Thoracic aorta (tissue), 2 donors: ENCODE measurements at places on chromosomes 12 and 14.

- no peak for DNase-seq
Observed at GRCh38 chr12:6424008-6424347, 20.8 kb upstream of the CD27 start.

DNA sequence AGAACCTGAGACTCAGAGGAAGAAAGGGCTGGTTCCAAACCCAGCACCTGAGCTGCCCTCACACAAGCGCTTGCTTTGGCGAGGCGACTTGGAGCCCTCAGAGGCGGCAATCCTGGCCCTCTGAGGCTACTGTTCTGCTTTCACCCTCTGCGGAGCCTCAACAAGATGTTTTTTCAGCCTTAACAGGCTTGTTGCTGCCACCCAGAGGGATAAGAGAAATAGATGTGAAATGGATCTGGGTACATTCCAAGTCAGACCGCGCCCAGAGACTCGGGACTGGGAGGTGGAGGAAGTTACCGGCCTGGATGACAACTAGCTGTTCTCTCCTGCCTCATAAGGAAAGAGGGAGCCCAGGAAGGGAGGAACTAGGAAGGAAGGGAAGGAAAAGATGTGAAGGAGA, 89.6 kb downstream of the TTC7B start:
- no peak for DNase-seq

DNA sequence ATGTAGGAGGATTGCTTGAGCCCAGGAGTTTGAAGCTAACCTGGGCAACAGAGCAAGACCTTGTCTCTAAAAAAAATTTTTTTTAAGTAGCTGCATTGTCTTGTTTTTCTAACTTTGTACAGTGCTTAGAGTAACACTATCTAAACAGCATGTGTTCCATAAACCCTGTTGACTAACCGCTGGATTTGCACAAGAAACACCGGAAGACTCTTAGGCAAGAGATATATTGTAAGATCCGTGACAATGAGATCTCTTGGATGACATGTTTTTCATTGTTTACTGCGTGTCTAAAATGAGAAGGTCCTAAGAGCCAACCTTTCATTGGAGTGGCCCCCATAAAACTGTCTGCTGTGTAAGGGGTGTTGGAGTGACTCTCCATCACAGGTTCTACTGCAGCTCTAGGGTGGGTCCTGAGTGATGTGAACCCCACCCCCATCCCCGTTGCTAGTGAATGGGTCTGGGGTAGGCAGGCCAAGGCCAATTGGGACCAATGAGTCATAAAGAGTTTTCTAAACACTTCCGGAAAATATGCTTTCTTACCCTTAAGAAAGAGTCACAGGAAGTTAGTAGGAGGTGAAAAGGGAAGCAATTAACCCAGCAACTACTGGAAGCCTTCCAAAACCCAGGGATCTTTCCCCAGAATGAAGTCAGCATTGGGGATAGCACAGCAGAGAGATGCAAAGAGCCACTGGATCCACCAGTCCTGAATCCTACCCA, 24.3 kb upstream of the PCNX1 start:
- no peak for DNase-seq

DNA sequence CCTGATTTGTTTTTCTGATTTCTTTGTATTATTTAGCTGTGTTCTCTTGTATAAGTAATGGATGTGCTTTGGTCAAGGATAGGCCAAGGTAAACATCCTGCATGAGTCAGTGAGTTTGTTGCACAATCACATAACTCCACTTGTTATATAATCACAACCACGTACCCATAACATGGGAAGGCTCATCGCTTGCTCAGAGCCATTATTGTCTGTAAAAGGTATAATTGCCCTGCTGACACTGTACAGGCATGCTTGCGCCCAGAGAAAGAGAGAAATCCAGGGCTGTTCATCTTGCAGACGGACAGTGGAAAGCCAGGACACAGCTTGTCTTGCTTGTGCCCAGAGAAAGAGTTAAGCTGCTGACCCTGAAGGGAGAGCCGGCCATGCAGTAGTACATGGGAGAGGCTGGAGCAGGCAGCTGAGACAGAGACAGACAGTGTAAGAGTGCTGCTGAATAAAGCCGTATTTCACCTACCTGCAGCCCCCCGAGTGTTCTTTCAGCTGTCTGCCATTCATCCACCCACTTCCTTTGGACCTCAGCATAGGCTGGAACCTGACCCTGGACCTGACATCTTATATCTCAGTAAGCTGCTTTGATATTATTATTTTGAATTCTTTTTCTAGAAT, 174.7 kb upstream of the DAAM1 start:
- DNase-seq = no peak

DNA sequence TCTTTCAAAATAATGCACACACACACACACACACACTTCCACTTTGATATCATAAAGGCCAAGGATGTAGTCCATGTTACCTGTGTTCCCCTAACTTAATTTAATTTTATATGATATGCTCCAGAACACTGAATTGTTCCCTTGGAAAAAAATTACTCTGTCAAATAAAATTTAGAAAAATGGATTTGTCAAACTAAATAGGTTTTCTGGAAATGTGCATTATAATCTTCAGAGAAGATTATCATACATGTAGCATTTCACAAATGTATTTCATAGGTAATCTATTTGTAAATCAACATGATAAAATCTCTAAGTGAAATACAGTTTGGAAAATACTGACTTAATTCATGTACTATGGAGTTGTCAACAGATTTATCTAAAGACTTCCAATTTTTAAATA, 68.6 kb downstream of the CNTN1 start:
- no peak for DNase-seq

- no peak for DNase-seq
Observed at GRCh38 chr12:115444346-115444745, 760.4 kb upstream of the TBX3 start.

GRCh38 chr14:99125616-99126431, 146.2 kb downstream of the BCL11B start:
- no peak for DNase-seq

- DNase-seq = no peak
Observed at GRCh38 chr12:92210071-92210470, 64.4 kb upstream of the BTG1 start.

GRCh38 chr14:100790502-100791347, 35.2 kb upstream of the MEG3 start:
- DNase-seq = no peak

- DNase-seq = no peak
Observed at GRCh38 chr14:95994593-95994928, 44.6 kb upstream of the C14orf132 start.

- no peak for DNase-seq
Observed at GRCh38 chr12:107967170-107967569, 161.9 kb upstream of the WSCD2 start.

DNA sequence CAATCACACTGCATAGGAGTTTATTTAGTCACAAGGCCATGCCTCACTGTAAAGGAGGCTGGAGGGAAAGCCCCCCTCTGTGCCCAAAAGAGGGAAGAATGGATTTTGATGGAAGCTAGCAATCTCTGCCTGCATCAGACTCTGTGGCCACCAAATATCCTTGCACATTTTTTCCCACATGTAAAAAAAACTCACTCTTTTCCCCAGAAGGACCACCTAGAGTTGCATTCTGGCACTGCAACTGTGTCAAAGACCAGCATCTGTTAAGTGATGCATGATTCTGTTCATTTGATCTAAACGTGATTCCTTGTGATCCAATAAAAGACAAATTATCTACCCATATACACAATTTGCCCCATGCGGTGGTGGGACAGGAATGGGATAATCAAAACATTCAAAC, 8.0 kb downstream of the RHOJ start:
- DNase-seq = no peak

- DNase-seq = no peak
Observed at GRCh38 chr12:51262758-51263177, 7.4 kb downstream of the SMAGP start.

- DNase-seq = no peak
Observed at GRCh38 chr12:66763467-66763866, 84.6 kb upstream of the GRIP1 start.

- DNase-seq = no peak
Observed at GRCh38 chr12:28650906-28651305, 460.6 kb downstream of the CCDC91 start.

DNA sequence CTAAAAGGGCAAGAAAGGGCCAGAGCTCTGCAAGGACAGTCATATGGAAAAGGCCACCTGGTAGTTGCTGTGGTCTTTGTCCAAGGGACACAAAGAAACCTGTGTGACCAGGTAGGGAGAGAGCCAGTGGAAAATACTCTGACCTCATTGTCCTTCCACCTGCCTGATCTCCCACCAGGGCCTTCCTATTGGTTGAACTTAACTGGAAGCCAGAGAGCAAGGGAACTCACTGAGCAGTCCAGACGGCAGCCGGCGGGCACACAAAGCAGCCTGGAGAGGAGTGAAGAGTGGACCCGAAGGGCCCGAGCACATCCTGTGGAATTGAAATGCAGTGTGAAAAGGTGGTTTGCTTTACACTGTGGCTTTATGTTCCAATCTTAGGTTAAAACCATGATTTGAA, 120.7 kb downstream of the SLC25A21 start:
- DNase-seq = no peak

GRCh38 chr12:12048714-12049113, 22.0 kb upstream of the BCL2L14 start:
- no peak for DNase-seq

GRCh38 chr12:77924703-77925102, 94.0 kb downstream of the NAV3 start:
- no peak for DNase-seq

- peak; percentile 40 for DNase-seq
Observed at GRCh38 chr14:32254952-32255679, 52.0 kb upstream of the RNU6-8 start.

- no peak for DNase-seq
Observed at GRCh38 chr12:7667125-7667524, 1.4 kb upstream of the APOBEC1 start.

GRCh38 chr14:64951724-64952123, 9.2 kb upstream of the GPX2 start:
- no peak for DNase-seq

DNA sequence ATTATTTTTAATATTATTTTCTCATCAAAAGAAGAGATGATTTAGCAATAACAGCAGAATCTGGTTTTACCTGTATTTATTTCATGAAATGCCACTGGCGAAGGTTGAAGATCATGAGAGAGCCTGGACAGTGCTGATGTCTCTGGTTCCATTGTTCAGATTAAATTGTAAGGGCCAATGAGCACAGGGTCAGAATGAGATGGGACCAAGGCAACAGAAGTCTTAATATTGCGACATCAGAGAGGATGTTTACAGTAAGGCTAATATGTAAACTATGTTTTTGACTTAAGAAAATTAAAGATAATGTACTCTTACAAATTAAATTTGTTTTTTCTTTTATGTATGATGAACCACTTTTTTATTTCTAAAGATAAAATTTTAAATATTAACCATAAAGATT, 35.2 kb upstream of the KLRD1 start:
- DNase-seq = no peak

DNA sequence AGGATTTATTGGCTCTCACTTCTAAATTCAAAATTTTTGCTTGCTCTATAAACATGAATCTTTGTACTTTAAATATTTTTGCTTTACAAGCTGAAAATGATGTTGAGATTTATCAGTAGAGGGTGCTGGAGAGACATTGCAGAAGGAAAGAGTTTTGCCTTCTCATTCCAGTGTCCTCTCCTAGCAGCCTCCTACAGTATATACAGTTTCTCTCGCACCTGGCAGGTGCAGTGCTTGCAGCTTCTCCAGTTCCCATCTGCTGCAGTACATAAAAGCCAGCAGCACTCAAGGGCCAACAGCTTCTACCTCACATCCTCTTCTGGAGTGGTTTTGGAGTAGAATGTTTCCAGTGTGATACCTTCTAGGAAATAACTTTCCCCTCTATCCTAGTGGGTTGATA, 601.8 kb upstream of the ATXN7L3B start:
- no peak for DNase-seq

DNA sequence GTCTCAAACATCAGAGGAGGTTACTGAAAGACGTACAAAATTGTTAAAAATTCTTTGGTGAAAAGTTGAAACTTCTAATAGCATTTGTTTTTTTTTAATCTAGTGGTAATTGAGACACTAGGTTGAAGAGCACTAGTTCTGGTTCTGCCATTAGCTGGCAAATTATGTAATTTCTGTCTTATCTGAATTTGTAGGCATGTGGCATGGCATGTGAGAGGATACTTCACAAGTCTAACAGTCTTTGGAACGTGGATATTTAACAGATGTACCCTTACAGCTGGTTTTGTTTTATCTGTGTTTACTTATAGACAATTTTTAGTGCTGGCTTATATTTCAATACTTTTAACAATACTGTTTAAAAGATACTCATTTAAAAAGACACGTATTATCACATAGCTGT, 6.0 kb downstream of the SNAPC1 start:
- DNase-seq = no peak

DNA sequence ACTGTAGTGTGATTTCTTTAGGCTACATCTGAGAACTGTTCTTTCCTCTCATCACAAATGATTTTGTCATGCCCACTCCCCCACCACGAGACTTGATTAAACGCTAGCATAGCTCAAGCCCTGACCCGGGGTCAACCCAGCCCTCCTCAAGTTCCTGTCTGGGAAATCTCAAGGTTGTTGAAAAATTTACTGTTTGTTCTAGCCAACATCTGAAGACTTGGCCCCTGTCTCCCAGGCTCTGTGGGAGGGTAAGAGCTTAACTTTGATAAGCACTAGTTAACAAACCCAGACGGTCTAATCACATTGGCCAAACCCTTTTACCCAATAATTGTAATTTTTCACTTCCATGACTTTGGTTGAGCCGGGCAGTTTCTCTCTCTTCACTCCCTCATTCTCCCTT, 86.2 kb upstream of the AMIGO2 start:
- DNase-seq = no peak

DNA sequence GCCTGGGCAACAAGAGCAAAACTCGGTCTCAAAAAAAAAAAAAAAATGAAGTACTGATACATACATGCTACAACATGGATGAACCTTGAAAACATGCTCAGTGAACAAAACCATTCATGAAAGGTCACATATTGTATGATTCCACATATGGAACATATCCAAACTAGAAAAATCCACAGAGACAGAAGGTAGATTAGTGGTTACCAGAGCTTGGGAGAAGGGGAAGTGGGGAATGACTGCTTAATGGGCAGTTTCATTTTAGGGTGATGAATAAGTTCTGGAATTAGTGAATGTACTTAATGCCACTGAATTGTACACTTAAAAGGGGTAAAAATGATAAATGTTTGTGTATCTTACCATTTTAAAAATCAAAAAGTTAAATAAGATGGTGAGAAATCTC, 2.7 kb downstream of the ITGB7 start:
- no peak for DNase-seq
